Stimulated activated CD4-positive, alpha-beta T cell treated with anti-CD3 and anti-CD28 coated beads, Interleukin-1b, Interleukin-23, amount 100 ng/mL, for 4 hours (primary cell): ENCODE measurements at places on chromosomes 1 and 21.

GRCh38 chr1:181259026-181259745, 170.7 kb downstream of the IER5 start:
- no peak for DNase-seq

DNA sequence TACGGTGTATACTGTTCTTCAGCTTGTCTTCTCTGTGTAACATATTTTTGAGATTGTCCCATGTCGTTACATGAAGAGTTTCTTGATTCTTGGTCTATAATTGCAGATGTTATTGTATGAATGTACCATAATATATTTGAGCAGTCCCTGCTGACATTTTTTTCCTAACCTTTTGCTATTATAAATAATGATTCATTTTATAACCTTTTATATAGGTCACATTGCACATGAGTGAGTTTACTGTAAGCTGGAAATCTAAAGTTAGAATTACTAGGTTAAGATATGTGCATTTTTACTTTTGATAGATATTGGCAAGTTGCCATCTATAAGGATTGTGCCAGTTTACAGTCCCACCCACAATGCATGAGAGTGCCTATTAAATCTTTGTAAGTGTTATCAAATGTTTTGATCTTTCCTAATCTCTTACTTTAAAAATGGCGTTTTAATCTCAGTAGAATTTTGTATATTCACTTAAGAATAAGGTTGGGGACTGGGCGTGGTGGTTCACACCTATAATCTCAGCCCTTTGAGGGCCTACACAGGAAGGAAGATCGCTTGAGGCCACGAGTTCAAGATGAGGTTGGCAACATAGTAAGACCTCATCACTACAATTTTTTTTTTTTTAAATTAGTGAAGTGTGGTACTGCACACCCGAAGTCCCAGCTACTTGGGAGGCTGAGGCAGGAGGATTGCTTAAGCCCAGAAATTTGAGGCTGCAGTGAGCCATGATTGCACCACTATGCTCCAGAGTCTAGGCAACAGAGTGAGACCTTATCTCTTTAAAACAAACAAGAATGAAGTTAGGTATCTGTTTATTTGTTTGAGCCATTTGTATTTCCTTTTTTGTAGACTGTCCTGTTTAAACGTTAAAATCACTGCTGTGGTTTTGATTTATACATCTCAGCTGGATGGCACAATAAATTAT, 36.5 kb downstream of the ZMYM1 start:
- DNase-seq: no peak

DNA sequence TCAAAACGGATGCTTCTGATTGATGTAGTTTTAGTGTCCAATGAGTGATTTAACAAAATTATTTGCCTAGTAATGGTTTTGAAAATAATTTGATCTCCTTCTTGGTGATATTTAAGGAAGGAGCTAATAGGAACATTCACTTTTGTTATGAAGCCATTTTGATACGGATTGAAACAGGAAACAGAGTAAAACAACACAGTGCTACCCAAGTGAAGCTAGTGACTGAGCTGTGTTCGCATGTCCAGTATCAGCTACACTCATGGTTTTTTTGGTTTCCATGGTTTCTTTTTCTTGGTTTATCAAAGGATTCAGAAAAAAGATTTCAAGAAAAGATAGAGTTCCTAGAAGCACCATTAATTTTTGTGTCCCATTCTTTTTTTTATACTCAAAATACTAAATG, 40.1 kb upstream of the PLEKHO1 start:
- no peak for DNase-seq

DNA sequence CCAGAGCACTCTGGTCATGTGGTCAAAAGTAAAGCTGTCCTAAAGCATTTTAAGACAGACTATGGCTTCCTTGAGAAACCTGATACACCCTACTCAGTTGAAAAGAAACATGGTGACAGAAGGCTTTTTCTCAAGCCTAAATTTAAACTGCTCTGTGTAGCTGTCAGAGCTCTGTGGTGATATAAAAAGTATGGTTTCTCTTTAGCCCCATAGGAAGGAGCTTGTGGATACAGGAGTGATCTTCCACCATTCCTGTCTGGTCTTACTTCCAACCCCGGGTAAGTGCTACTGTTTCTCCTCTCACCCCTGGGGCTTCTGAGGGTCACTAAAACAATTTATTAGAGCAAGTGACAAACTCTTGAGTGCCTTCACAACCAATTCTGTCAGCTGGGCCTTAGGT, 8.5 kb downstream of the TP53BP2 start:
- no peak for DNase-seq

- no peak for DNase-seq
These were observed 100.7 kb upstream of the SLC25A33 start for GRCh38 chr1:9438431-9439073.

DNA sequence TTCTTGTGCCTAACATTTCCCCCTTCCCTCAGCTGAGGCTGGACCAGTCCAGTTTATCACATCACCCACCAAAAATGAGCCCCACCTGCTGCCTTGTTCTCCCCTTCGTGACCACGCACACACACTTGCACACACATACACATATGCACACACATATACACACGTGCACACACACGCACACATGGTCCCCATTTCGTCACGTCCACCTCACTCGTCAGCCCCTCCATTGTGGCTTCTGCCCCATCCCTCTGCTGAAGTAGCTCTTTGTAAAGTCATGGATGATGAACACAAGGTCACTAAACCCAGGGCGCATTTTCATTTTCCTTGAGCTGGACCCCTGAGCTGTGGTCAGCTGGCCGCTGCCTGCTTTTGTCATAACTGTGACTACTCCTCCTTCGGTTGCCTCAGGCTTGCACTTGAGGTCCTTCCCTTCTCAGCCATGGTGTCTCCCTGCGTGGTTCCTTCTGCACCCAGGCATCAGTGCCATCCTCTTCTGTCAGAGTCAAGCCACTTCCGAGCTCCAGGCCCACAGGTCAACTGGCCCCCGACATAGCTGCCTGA, 93.8 kb downstream of the SYT2 start:
- no peak for DNase-seq

DNA sequence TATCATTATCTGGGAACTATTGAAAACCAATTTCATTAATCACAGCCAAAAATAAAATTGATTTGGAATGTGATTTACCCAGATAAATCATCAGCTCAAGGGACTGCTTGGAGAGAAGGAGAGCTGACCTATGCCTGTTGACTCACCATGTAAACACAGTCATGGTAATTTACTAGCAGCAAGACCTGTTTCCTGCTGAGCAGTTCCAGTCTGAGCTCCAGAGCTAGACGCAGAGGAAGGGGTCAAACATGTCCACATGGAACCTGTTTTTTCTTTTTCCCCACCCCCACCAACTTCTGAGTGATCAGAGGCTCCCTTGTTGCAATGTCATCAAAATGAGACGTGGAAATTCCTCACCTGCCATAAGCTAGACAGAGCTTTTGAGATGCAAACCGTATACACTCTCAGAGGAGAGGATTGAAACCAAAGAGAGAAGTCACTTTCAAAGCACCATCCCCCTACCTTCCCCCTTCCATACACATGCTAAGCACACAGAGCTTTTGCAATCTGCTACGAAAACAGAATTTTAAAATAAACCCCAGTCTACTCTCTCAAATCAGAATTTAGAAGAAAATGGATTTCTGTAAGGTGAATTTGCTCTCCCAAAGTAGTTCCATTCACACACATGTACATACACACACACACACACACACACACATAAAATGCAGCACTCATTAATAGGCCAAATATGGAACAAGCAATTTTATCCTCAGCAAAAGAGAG, 55.9 kb upstream of the PTGFRN start:
- DNase-seq: no peak

GRCh38 chr1:241215203-241215602, 141.8 kb downstream of the RGS7 start:
- no peak for DNase-seq

DNA sequence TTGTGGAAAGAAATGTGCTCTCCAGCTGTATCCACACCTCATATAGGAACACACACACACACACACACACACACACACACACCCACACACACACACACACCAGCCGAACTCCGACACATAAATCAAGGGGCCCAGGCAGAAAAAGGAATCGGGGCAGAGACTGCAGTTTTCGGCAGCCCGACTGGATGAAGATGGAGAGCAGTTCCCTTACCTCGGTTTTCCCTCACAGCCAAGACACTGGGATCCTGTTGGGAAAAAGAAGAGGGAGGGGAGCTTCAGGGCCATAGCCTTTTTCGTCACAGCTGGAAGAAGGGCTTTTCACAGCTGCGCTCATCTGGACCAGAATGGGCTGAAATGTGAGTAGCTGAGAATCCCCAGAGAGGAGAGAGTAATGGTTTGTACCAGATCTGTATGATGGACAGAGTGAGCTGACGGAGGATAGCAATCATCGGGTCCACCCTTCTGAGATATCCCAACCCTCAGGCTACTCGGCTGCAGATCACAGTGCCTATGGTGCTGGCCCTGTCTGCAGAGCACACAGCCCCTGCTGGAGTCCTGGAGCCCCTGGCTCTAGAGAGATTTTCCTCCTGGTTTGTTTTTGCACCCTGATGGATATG, 37.7 kb downstream of the PIK3C2B start:
- no peak for DNase-seq

DNA sequence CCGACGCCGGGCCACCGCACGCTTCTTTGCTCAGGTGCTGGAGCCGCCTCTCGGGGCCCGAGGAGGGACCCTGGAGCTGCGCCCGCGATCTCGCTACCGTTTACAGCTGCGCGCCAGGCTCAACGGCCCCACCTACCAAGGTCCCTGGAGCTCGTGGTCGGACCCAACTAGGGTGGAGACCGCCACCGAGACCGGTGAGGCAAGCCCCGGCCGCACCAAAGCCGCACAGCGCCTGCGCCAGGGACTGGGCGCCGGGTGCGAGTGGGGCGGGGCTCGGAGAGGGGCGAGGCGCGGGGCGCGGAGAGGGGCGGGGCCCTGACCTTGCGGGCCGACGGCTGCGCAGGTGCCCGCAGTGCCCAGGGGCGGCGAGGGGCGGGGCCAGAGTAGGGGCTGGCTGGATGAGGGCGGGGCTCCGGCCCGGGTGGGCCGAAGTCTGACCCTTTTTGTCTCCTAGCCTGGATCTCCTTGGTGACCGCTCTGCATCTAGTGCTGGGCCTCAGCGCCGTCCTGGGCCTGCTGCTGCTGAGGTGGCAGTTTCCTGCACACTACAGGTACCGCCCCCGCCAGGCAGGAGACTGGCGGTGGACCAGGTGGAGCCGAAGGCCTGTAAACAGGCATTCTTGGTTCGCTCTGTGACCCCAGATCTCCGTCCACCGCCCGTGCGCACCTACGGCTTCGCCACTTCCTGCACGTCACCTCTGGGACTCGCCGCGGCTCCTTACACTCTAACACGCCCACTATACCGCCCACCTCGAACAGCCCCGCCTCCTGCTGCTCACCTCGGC, 9.8 kb upstream of the CDC20 start:
- peak; percentile 27 for DNase-seq

GRCh38 chr21:14943616-14944015, 121.2 kb downstream of the NRIP1 start:
- DNase-seq: no peak

DNA sequence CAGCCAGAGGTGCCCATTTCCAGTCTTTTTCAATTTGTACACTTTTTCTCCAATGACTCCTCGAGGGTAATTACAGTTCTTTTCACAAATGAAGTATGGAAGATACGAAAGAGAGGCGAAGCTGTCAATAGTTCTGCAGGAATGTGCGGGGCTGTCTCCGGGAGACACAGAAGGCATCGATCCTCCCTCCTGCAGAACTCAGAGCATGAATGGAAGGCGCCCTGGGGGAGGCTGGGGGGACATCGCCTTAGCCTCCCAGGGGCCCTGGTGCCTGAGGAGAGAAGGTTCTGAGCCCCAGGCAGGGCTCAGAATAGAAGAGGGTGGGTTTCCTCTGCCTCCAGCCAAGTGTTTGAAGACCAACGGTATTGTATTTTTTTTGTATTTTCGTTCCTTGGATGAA, 49.7 kb upstream of the GRIK3 start:
- DNase-seq: no peak

DNA sequence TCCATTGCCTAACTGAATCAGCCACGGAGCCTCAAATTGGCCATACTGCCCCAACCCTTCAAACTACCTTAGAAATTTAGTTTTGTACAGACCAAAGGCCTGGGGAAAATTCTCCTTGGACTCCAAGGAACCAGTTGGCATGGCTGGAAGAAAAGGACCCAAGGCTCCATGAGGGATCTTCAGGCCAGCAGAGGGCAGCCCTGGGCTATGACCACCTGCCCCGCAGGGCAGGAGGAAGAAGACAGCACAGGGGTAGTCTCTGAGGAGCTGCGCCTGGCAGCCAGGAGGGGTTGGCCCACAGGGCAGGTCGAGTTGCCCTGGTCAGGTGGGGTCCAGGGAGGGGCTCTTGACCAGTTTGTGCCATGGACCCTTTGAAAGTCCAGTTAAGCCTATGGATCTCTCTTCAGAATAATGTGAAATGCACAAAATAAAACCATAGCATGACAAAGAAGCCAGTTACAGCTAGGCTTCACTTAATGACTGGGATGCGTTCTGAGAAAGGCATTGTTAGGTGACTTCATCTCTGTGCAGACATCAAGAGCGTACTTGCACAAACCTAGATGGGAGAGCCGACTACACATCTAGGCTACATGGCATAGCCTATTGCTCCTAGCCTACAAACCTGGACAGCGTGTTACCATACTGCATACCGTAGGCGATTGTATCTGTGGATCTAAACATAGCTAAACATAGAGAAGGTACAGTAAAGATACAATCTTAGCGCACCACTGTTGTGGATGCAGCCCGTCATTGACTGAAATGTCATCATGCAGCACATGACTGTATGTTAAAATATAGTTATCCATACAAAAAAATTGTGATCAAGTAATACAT, 26.1 kb downstream of the CACNA1S start:
- DNase-seq: peak; percentile 5

- no peak for DNase-seq
These were observed 170.7 kb downstream of the NR5A2 start for GRCh38 chr1:200198236-200198635.

DNA sequence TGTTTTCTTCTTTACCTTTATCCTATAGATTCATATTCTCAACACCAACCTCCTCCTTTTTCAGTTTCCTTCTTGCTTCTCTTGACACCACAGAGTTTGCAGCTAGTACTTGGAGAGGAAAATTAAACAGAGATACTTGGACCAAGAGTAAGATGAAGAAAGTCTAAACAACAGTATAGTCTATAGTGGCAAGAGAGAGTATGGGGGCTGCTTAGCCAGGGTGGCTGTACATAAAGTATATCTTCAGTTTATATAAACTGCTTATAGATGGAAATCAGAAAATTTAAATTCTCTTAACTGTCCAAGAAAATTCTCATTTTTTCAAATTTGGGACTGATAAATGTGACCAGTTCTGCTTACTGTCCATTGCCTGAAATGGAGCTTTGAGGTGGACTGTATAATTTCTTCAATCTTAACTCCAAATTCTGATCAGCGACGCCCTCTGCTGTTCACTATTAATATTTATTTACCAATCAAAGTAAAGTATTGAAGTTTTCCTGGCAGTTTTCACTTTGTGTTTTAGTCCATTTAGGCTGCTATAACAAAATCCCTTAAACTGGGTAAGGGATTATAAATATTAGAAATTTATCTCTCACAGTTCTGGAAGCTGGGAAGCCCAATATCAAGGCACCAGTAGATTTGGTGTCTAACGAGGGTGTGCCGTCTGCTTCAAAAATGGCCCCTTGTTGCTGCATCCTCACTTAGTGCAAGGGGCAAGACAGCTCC, 14.8 kb upstream of the METTL18 start:
- peak; percentile 21 for DNase-seq

- DNase-seq: no peak
These were observed 55.5 kb upstream of the DYNLT5 start for GRCh38 chr1:66696771-66697170.
